ENCODE measurements at places on chromosomes 5 and 9.
A peak's percentile ranks its signal among the peaks of the same experiment; 100 is the strongest.

DNA sequence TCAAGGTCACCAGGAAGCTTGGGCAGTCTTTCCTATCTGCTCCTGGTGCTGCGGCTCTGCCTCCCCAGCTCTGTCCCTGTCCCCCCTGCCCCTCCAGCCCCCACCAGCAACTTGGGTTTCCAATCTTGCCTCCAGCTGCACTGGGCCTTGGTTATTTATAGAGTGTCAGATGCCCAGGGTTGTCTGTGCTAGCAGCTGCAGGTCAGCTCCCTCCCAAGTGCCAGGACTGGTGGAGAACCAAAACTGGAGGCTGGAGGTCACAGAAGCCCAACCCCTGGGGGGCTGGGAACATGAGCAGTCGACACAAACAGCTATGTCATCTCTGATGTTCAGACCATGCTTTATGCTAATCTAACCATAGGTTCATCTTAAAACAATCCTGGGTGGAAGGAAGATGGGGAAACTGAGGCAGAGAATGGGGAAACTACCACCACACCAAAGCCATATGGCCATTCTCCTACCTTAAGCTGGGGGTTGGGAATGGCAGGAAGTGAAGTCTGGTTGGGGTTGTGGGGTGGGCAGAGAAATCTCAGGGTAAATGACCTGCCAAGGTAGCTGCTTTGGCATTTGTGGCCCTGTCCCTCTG, 1.7 kb downstream of the TPM2 start:
- no peak for DNase-seq

DNA sequence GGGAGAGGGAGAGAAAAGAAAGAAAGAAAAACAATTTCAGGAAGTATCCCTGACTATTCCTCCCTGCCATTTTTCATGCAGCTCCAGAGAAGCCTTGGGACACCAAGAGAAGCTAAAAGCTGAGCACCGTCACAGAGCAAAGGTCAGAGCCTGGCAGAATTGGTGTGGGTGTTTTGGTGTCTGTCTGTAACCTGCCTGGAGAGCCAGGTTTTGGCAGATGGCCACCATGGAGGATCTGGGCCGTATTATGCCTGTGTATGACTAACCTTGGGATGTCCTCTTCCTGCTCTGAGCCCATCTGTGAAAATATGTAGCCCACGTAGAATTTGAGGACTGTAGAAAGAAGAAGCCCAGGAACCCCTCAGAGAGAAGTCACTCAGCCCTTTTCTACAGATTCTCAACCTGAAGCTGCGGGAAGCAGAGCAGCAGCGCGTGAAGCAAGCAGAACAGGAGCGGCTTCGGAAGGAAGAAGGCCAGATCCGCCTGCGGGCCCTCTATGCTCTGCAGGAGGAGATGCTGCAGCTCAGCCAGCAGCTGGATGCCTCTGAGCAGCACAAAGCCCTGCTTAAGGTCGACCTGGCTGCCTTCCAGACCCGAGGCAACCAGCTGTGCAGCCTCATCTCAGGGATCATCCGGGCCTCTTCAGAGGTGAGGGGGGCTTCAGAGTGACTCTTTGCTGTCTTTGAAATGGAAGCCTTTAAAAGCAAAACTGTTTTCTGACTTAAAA, 18.8 kb downstream of the GLE1 start:
- peak; percentile 83 for DNase-seq

DNA sequence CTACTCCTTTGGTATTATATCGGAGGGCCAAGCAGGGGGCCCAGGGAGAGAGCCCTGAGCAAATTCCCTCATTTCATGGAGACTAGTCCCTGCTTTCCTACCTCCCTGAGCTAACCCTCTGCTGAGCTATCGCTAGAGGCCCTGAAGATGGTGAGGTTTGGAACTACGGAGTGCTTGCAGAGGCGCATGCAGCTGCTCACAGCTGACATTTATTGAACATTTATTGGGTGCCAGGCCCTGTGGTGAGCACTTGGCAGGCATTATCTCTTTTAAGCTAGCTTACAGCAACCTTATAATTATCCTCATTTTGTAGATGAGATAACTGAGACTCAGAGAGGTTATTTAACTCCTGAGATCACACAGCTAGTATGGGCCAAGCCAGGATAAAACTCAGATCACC, 9.8 kb downstream of the FAT2 start:
- DNase-seq = no peak

- DNase-seq = no peak
Observed at GRCh38 chr9:22129133-22129532, 120.0 kb upstream of the CDKN2B start.

- DNase-seq = no peak
Observed at GRCh38 chr5:14869668-14870164, 1.9 kb downstream of the ANKH start.

GRCh38 chr5:169013846-169014245, 287.1 kb downstream of the SLIT3 start:
- no peak for DNase-seq

GRCh38 chr9:113526231-113526746, 62.8 kb downstream of the RGS3 start:
- DNase-seq = no peak

GRCh38 chr9:134056483-134057306, 11.1 kb downstream of the BRD3 start:
- peak; percentile 79 for DNase-seq

- DNase-seq = no peak
Observed at GRCh38 chr5:27242258-27242626, 203.9 kb upstream of the CDH9 start.

- no peak for DNase-seq
Observed at GRCh38 chr9:124749781-124750180, 21.3 kb downstream of the NR6A1 start.

DNA sequence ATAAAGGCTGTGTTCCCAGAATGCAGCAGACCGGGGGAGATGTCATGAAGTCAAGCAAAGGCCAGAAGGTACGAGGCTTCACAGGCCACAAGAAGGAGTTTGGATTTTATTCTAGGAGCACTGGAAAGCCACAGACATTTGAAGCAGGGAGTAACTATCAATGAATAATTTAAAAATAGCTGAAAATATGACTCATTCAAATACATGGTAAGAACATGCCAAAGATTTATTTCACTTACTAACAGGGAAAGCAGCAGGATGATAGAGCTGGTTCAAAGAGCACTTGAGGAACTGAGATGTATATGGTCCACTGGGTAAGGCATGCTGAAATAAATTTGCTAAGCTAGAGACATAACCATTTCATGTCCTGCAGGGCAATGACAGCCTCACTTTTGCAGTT, 53.2 kb downstream of the MSX2 start:
- no peak for DNase-seq

GRCh38 chr9:35577486-35577885, 27.6 kb upstream of the TESK1 start:
- no peak for DNase-seq

DNA sequence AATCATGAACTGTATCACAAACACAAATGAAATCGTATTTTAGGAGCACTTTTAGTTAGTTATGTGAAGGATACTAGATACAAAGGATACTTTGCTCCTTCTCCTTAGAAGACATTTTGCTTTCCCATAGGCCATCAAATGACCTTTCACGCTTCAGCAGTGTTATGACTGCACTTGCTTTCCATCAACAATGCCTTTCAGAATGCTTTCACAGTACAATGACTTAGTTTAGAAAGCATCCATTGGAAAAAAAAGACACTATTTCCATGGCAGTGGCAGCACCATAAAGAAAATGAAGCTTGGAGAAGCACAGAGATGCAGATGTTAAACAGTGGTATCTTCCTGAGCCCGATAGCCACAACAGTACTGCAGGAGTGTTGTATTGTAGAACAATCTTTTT, 203.9 kb downstream of the PCSK1 start:
- DNase-seq = no peak

DNA sequence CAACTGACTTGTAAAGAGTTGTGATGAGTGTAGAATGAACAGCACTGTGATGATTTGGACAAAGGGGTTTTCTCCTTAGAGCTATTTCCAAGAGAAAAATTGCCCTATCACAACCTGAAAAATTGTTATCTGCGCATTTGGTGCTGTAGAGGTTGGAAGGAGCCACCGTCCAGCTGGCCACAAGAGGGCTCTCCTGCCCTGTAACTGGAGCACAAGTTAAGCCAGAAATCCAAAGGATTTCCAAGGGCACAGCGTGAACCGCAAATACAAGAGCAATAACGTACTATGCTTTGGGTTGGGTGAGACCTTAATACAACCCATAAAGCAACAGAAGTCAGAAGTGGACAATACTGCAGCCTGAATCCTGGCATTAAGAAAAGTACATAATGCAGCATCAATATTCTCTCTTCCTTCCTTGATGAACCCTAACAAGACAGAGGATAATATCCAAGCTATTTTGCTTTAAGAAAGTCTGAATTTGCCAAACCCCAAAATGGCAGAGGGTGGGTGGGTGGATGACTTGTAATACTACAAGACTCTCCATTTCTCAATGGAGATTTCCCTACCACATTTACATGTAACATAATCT, 56.8 kb upstream of the SMIM32 start:
- DNase-seq = peak; percentile 58

GRCh38 chr5:38556599-38557307, at the start of gene LIFR:
LIFR (minus strand) TSS chr5:38556646; CDS start chr5:38530647, 25,999 bp downstream.
- peak; percentile 89 for DNase-seq

DNA sequence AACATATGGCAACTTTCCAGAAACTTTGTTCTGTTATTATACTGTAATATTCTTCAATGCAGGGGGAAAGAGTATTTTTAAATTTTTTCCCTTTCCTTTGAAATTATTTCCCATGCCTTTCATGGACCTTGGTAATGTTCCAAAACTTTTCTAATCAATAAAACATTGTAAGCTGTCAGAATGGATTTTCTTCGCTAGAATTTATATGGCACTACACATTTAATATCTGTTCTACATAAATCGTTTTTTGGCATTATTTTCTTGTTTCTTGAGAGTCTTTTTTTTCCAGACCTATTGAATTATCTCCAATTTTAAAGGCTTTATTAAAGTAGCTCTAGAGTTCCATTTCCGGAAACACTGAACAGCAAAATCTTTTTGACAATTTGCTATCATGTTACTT, 249.0 kb downstream of the TMEM167A start:
- DNase-seq = no peak

- DNase-seq = peak; percentile 92
Observed at GRCh38 chr9:69173891-69174615, at the start of gene TJP2. TJP2 (plus strand) TSS chr9:69174277; CDS start chr9:69174373, 96 bp downstream.

GRCh38 chr5:150235500-150235854, 45.6 kb downstream of the SLC6A7 start:
- no peak for DNase-seq

- peak; percentile 89 for DNase-seq
Observed at GRCh38 chr5:78504704-78505677, 143.6 kb downstream of the LHFPL2 start.

- no peak for DNase-seq
Observed at GRCh38 chr9:78239506-78239905, 3.6 kb downstream of the CEP78 start.

- DNase-seq = no peak
Observed at GRCh38 chr9:123657099-123657498, 272.8 kb downstream of the DENND1A start.

DNA sequence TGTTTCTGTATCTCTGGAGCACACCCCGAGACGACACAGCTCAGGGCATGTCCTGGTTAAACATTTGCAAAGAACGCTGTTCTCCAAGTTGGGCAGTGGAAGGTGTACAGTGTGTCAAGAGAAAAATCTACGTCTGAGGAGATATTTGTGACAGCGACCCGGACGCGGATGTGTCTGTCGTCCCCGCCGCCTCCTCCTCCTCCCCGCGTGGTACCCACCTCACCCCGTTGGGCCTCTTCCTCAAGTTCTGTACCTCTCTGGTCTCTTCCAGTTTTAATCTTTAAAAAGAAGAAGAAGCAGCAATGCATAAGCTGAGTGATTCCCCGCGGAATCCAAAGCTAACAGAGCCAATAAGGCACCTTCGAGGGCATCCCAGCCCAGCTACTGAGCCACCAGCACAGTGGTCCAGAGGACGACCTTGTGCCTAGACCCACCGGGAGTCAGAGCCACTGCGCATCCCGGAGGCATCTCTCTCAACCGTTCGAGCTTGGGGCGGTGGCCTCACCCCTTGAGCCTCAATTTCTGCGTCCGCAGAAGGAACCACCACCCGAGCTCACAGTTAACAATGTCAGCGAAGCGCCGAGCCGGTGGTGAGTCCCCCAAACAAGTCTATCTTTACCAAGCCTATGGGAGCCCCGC, 467 bp downstream of the C9orf78 start:
- peak; percentile 27 for DNase-seq

DNA sequence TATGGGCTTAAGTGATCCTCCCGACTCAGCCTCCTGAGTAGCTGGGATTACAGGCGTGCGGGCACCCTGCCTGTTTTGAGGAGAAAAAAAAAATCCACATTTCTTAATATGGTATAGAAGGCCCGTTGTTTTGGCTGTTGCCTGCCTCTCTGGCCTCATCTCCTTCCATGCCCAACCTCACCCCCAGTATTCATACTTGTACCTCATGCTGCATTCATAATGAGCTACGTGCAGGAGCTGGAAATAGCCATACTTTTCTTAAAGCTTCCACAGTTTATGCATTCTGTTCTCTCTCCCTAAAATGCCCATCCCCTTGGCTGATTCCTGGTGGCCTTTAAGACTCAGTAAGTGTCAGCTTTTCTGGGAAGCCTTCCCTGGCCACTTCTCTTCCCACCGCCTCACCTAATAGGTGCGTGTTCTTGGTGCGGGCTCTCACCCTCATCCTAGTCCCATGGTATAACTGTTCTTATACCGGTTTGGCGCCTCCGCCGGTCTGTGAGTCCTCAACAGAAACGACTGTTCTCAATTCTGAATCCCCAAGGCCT, 2.1 kb upstream of the TPM2 start:
- no peak for DNase-seq

DNA sequence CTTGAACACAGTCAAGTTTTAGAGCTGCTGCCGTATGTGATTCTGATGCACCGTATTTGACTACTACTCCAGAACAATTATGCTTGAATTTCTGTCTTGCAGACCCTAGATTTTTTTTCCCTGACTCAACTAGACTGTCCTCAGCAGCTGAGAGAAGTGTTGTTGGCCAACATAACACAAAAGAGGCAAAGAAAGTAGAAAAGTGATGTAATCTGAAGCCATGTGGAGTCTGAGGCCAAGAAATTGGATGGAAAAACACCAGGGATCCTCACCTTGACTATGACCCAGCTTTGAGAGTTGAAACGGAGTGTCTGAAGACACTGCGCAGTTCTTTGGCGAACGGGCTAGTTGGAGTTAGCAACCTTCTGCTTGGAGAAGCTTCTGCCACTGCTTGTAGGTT, 36.3 kb upstream of the FGF1 start:
- no peak for DNase-seq

- DNase-seq = no peak
Observed at GRCh38 chr5:97229688-97230285, 46.7 kb upstream of the RIOK2 start.

GRCh38 chr5:64784451-64785025, 15.8 kb downstream of the CWC27 start:
- DNase-seq = peak; percentile 72

DNA sequence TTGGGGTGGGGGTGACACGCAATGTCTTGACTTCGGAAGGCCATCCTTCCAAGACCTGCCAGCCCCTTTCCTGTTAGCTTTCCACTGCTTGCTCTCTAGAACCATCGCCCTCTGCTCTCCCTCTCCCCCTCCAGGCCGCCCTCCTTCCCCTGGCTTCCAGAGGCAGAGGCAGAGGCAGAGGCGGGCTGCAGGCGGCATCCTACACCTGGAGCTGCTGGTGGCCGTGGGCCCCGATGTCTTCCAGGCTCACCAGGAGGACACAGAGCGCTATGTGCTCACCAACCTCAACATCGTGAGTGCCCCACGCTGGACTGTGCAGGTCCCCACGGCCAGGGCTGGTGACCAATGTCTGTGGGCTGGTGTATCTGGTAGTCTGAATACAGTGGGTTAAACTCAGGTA, 2.0 kb downstream of the ADAMTS13 start:
- no peak for DNase-seq

GRCh38 chr9:22395687-22396141, 50.9 kb upstream of the DMRTA1 start:
- no peak for DNase-seq

- DNase-seq = peak; percentile 21
Observed at GRCh38 chr5:176732306-176732705, 78.1 kb upstream of the UNC5A start.

Data from posterior cingulate gyrus (tissue), 11 donors.